ENCODE measurements at places on chromosomes 4 and X. TPM values are rescaled to one million over a fixed set of nuclear protein-coding genes. Genes with fewer than 3 reads are reported as not detected.

- DNase-seq: no peak
Observed at GRCh38 chr4:124610211-124610610, 102.3 kb downstream of the ANKRD50 start.

DNA sequence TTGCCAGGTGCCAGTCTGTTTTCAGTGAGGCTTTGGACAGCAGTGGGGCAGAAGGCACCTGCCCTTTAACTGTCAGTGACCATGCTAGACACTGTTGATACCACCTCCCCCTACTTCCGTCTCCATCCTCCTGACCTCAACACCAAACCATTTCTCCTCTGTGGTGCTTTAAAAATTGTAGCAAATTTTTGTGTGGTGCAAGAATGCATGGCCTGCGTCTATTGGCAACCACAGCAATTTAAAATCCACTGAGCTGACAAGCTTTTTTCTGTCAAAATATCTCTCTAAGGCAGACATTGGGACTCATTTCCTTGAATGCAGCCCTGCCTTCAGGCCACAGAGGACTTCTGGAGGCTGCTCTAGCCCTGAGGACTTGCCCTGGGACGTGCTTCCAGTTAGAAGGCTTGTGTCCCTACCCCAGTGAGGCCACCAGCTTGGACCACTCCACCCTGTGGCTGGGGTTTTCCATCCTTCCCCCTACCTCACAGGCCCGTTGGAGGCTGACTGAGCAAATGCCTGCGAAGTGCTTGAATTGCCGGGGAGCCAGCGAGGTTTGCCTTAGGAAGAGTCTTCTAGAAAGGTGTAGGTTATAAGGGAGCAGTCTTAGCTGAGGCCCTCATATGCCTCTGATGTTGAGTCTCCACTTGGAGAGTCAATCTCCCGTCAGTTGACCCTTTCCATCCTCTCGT, 6.9 kb downstream of the PRRG3 start:
- no peak for DNase-seq

- DNase-seq: no peak
Observed at GRCh38 chr4:82833696-82834313, 35.2 kb upstream of the SCD5 start.

GRCh38 chrX:45751156-45751555, 550.5 kb upstream of the DIPK2B start:
- no peak for DNase-seq

DNA sequence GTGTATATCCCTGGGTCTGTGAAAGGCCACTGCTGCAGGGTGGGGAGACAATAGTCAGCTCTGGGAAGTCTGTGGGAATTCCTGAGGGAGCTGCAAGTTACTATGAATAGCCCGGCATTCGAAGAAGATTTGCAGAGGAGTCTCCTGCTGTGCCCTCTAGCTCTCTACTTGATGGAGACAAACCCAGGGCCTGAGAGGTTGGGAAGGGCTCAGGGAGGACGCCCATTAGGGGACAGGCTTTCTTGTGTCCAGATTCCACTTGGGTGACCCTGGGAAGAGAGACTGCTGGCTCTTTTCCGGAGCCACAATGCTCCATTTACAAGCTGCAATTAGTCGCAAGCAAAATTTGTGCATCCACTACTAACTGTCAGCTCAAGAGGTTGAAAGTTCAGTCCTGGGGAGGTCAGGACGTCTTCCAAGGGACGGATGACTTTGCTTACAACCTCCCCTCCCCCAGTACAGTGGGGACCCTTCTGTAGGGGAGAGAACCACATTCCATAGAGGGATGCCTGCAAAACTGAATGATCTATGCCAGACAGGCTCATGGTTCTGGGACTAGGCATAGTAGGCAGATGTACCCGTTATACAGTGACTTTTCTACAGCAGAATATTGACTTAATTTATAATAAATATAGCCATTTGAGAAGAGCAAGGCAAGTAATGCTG, 48.2 kb upstream of the PHOX2B start:
- DNase-seq: no peak

GRCh38 chr4:22999419-22999818, 306.7 kb downstream of the GBA3 start:
- no peak for DNase-seq

GRCh38 chr4:17773135-17773698, 8.2 kb downstream of the FAM184B start:
- no peak for DNase-seq

DNA sequence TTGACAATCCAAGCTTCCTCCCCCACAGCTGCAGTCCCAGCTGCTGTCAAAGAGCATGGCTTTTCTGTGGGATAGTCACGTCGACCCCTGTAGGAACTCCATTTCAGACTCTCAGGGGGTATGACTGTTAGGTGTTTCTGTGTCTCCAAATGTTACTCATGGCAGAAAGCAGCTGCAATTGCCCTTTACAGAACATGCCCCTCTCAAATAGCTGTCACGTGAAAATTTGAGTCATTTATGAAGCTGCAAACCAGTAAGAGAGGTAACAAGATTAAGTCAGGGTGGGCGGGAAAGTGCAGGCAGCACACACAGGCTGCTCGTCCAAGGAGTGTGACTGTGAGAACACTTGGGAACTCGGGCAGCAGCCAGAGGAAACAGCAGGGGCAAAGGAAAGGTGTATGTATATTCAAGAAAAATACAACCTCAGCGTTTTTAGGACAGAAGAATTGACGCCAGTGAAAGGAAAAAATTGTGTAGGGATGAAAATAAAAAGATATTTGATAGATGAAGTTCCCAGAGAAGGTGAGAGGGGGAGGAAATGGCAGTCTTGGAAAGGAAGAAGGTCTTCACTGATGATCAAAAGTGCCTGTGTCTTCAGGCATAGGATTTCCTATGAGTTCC, 66.5 kb upstream of the TMEM184C start:
- DNase-seq: no peak

GRCh38 chrX:133776072-133776471, 209.3 kb downstream of the GPC3 start:
- DNase-seq: peak; percentile 24

DNA sequence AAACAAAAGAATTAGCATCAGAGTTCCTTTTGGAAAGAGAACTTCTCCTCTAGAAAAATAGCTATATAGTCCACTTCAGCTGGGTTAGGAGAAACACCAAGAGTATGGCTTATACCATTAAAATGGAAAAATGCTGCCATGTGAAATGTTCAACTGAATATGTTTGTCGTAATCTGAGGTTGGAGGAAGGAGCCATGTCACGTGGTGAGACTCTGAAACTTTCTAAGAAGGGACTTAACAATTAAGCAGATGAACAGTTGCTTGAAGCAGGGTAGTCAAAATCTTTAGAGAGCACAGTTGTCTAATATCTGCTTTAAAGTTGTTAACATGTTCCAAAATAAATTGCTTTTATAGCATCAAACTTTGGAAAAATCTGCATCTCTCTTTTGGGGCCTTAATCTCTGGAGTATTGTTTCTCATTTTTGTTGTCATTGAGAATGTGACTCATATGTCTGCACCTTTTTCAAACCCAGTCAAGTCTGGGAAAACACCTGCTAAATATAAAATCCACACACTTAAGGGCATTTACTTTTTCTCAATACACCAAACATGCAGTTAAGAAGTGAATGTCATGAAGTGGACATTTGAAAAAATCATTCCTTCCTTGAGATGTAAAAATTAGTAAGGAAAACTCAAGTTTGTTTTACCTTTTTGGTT, 168.8 kb upstream of the PDE5A start:
- no peak for DNase-seq

- no peak for DNase-seq
Observed at GRCh38 chrX:123797543-123798447, 62.1 kb upstream of the XIAP start.

DNA sequence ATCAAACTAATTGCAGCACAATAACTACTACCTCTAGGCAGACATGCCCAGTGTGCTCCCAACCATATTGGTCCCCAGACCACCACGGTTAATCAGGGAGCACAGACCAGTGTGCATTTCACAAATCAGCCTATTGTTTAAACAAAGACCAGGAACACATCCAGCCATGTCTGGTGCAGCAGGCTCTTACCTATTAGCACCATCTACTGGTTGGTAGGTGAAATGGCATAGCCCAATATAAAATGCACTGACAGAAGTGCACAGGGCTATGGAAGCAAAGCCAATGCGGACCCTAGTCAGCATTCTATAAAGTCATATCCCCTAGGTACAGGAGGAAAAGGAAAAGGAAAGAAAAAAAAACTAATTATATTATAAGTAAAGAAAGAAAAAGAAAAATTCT, 15.5 kb upstream of the CYLC1 start:
- DNase-seq: peak; percentile 21

GRCh38 chrX:37818031-37818430, 29.3 kb downstream of the DYNLT3 start:
- no peak for DNase-seq

- no peak for DNase-seq
Observed at GRCh38 chr4:15683143-15683495, 1.5 kb downstream of the FAM200B start.

DNA sequence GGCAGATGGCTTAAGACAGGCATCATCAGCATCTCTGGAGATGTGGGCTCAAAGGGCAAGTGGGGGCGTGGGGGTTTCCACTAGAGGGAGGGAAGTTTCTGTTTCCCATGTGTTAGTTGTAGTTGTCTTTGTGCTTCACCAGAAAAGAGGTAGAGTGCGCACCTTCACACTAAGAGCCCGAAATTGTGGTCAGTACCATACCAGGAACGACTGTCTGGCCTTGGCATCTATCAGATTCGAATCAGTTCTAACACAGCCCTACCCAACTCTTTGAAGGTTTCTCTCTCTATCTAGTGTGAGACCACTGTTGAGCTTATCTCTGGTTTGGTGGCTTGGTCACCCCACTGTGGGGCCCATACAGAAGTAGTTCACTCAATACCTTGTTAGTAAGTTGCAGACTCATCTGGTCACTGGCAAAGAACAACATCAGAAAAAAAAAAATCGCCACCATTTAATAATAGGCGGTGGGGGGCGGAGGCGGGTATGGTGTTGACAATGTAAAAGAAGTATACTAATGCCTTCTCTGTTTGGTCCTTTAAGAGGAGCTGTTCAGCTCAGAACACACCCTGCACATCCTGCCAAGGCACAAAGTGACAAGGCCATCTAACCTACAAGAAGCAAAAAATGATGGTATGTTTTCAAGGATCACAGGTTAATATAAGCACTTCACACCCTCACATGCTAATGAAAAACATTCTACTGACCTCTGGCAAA, 71.1 kb downstream of the NYX start:
- no peak for DNase-seq

DNA sequence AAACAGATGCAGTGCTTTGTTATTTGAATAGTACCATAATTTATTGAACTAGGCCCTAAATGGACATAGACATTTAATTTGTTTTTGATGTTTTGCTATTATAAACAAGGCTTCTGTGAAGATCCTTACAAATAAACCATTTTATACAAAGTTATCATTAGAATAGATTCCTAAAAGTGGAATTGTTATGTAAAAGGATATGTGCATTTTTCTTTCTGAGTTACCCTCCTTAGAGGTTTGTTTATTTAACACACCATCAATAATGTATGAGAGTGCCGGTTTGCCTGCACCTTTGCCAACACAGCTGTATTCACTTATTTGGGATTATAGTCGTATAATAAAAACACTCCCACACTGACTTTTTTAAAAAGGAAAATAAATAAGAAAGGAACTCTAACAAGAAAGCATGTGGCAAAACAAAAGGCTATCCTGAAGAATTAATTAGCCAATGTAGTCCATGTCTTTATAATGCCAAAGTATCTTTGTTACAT, 84.8 kb downstream of the PAK3 start:
- DNase-seq: no peak

DNA sequence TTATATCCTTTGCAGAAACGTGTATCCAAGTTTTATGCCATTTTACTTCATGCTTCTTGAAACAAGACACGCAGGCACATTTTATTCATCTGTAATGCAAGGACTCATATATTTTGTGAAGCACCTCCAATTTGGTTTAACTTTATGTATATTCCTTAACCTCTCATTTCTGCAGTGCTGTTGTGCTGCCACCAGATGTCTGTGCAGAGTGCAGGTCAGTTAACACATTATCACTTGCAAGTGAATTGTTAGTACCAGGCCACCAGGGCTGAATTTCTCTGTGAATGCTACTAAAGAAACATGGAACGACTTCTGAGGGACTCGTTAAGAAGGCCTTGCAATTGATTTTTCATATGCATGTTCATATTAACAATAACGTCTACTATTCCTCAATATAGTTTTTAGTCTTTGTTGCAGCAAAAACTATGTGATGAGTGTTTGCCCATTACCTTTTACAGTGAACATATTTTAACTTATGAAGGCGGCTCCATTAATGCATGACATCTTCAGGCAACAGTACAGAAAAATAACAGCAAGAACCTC, 770.3 kb downstream of the NLGN4X start:
- no peak for DNase-seq

GRCh38 chr4:41625531-41625930, 87.6 kb downstream of the LIMCH1 start:
- no peak for DNase-seq

GRCh38 chr4:16513876-16514275, 287.6 kb upstream of the TAPT1 start:
- DNase-seq: no peak

DNA sequence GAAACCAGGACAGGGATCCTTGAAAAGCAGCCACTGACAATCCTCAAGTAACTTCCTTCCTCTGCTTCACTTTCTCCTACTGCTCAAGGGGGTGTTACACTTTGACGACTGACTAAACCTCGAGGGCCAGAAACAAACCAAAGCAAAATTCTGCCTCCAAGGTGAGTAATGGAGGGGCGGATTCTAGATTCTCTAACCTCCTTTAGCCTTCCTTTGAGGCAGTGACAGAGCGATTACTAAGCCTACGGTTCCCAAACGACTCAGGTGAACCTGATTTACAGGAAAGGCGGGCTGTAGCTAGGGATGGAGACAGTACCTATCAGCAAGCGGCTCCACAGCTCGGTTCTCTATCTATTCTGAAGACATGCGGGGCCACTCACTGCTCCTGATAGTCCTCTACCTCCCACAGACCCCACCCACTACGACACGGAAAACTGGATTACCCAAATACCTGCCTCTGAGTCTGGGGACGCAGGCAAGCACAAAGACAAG, 487 bp downstream of the TBCK start:
- no peak for DNase-seq

- no peak for DNase-seq
Observed at GRCh38 chr4:24570172-24570571, 14.2 kb downstream of the DHX15 start.

- no peak for DNase-seq
Observed at GRCh38 chr4:38989487-38989886, 42.7 kb downstream of the TMEM156 start.

GRCh38 chrX:148611993-148612392, 111.6 kb downstream of the AFF2 start:
- no peak for DNase-seq

- DNase-seq: no peak
Observed at GRCh38 chr4:8575457-8575856, 4.7 kb upstream of the GPR78 start.

- no peak for DNase-seq
Observed at GRCh38 chr4:137267024-137267423, 265.3 kb downstream of the PCDH18 start.

The TLR3 gene
- total RNA-seq: 20.0 TPM

The ACE2 gene
- not detected for total RNA-seq

The SATL1 gene
- total RNA-seq: not detected

The SLC25A53 gene
- total RNA-seq: 6.3 TPM

The FABP2 gene
- total RNA-seq: not detected

The PDGFRA gene
- total RNA-seq: 60.5 TPM

The RAB40A gene
- 0.46 TPM for total RNA-seq

The VCX3A gene
- total RNA-seq: not detected

The CCNA2 gene
- total RNA-seq: 3.5 TPM

The VEGFD gene
- total RNA-seq: 19.9 TPM

The NDST4 gene
- not detected for total RNA-seq

The LPAR4 gene
- 0.14 TPM for total RNA-seq

The HS3ST1 gene
- 3.4 TPM for total RNA-seq

The EGF gene
- 1.5 TPM for total RNA-seq

The CXCL6 gene
- total RNA-seq: 19.7 TPM

The ETDB gene
- total RNA-seq: not detected

The STK32B gene
- 0.98 TPM for total RNA-seq

The CT45A7 gene
- total RNA-seq: not detected

The GCNA gene
- 1.1 TPM for total RNA-seq

Measured in upper lobe of left lung (tissue), 6 donors.